ENCODE measurements at places on chromosomes 7 and 10. TPM values are rescaled to one million over a fixed set of nuclear protein-coding genes. Genes with fewer than 3 reads are reported as not detected.

GRCh38 chr7:87566311-87566900 is 34.3 kb downstream of the ABCB1 start:
- no peak for DNase-seq

DNA sequence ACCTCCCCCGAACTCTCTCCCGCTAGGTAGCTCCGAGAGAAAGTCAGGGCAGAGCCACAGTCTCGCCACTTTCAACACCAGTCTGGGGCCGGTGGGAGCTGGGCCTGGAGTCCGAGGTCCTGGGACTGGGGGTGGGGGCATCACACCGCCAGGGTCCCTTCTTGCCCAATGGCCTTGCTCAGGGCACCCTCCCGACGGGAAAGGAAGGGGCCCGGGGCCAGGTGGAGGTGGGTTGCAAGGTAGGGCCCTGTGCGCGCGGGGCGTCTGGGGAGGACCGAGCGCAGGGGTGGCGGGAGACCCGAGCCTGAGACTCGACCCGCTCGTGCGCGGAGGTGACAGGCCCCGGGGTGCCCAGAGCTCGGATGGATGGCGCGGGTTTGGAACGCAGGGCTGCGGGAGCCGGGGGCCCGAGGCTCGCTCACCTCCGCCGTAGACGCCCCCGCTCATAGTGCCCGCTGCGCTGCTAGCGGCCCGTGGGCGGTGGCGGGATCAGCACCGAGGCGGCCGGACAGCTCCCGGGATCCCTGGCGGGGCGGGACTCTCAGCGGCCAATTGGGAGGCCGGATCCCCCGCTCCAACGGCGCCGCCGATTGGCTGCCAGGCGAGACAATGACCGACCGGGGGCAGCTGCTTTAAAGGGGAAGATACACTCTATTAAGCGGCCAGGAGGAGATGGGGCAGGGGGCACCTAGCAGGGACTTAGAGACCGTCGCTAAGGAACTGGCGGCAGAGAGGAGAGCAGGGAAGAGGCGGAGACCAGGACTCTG is at the start of gene ACTL6B:
TSS of gene ACTL6B (minus strand) at position 541 of the 767 bp plus-strand sequence. CDS start at position 447, 94 bp downstream.
- DNase-seq: peak; percentile 73

DNA sequence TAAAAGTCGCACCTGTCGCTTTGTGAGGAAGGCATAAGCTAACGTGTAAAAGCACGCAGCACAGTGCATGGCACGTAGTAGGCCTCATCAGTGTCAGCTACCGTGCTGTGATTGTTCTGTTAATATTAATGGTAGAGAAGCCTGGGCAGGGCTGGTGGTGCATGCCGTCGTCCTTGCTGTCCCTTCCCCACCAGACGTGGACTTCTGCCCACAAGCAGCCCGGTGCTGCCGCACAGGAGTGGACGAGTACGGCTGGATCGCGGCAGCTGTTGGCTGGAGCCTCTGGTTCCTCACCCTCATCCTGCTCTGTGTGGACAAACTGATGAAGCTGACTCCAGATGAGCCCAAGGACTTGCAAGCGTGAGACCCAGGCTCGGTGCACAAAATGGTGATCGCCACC is 4.7 kb upstream of the ATP6V0A4 start:
- DNase-seq: no peak

GRCh38 chr7:32204361-32205018 is 134.3 kb upstream of the PDE1C start:
- DNase-seq: peak; percentile 80

GRCh38 chr10:12350167-12350872 is 973 bp downstream of the CAMK1D start:
- DNase-seq: peak; percentile 59

DNA sequence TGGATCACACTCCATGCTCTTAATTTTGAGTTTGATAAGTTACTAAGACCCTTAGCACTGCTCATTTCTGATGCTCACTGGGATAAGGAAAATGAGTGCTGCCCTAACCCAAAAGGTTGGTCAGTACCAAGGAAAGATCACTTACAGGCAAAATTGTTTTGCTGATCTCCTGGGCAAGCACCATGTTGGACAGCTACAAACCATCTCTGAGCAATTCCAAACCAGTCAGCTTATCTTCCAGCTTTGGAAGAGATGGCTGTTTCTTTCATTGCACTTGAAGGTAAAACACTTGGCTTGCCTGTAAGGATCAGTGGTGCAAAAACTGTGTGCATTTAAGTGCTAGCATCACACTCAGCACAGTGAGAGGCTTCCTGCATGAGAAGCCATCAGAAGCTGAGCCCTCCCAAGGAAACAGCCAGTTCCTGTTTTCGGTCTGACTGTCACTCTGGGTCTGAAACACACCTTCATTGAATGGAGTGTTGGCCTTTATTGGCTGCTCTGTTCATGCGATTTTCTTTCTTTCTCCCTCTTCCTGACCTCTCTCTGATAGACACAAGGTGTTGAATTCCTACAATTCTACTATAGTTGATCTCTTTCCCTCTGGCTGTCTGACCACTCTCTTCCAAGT is 126.4 kb upstream of the GHITM start:
- no peak for DNase-seq

- DNase-seq: no peak
Observed at GRCh38 chr10:131810805-131811629, 89.8 kb upstream of the PPP2R2D start.

DNA sequence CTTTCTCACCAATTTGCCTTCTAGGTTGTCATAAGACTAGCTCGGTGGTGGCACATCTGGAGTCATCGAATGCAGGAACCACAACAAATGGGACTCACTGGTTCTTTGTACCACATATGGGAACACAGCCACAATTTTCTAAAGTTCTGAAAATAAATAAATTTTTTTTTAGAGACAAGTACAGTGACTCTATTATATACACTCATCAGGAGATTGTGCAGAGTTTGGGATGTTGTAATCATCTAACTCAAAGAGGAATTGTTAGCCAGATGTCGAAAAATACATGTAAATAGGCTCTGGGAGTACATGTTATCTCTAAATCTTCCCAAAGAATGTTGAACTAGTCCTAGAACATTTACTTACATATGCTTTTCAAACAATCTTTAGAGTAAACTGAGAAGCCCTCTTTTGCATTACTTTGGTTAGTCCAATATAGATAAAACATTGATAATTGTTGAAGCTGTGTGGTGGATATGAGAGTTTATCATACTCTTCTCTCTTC is 19.6 kb upstream of the SEPTIN7 start:
- DNase-seq: no peak

GRCh38 chr10:73628405-73628804 is 12.9 kb downstream of the MYOZ1 start:
- DNase-seq: no peak

GRCh38 chr10:46106410-46107255 is 60.6 kb upstream of the MSMB start:
- DNase-seq: peak; percentile 71

DNA sequence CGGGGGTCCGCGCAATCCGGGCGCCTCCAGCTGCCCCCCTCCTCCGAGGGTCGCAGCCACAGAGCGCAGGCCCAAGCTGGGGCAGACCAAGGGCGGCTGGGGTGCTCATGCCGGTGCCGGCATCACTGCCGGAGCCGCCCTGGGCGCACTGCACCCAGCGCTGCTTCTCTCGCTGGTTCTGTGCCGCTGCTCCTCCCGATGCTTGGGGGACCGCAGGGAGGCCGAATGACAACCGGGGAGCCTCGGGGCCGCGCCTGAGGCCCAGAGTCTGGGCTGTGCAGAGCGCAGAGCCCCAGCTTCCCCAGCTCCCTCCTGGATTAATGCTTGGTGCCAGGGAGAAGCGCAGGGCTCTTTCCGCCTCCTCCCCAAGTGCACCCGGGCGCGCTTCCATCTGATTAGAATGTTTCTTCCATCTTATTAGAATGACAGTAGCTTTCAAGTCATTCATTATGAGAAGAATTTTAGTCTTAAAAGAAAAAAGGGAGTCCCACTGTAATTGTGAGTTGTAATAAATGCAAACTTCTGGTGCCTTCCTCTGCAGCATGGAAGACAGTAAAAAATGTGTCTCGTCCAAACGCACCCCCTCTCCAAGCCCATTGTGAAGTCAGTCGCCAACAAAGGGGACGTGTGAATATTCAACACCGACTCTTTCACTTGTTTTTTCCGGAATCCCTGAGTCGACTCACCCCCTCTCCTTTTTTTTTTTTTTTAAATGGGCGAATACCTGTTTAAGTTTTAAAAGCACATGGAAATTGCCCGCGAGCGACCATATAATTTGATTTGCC is 19.5 kb upstream of the PTF1A start:
- no peak for DNase-seq

GRCh38 chr7:14760730-14761478 is 141.6 kb downstream of the DGKB start:
- no peak for DNase-seq

DNA sequence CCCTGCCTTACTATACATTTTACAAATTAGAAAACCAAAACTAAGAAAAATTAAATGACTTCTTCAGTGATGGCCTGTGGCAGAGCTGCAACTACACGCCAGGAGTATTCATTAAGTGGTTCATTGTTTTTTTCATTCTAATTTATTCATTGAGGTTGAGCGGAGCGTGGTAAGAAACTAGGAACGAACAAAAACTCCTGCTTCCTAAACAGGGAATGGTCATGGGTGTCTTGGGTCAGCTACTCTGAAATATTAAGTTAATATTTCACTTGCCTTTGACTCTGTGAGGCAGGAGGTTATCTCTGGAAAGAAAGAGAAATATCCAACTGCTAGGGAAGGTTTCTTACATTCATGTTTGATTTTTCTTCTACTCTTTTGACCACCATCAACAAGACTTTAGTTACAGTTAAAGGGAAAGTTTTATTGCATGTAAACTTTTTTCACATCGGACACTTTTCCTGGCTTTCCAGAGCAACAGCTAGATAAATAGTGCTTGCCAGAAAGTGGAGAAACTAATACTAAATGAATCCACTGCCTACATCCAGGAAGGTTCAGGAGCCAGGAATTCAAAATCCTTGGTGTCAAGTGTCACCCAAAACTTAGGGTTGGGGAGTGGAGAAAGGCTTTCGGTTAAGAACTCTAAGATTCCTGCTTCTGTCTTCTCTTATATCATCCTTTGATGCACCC is 896 bp upstream of the GNG11 start:
- no peak for DNase-seq

GRCh38 chr7:145779140-145779539 is 337.5 kb upstream of the CNTNAP2 start:
- no peak for DNase-seq

DNA sequence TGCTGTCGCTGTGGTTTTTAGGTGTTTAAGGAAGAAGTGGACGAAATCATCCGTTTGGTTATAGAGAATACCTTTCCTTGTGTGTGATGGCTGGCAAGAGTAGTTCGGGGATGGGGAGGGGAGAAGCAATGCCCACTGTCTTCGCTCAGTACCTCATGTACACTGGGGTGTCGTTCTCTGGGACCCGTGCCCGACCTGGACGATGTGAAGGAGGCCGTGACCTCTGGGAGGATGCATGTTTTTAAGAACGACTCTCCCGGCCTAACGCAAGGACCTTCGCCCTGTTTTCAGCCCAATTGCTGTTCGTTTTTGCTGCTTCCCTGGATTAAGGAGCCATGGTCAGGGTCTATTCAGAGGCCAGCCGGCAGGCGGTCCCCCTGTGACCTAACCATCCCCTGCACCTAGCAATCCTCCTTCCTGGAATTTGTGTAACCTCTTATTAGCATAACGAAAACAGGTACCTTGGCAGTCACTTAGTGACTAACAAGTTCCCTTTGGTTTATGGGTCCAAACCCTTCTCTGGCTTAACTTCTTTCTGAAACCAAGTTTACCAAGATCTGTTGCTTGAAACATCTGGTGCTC is 1.3 kb downstream of the NFE2L3 start:
- no peak for DNase-seq

- no peak for DNase-seq
Observed at GRCh38 chr7:56229631-56230030, 113.4 kb upstream of the NUPR2 start.

DNA sequence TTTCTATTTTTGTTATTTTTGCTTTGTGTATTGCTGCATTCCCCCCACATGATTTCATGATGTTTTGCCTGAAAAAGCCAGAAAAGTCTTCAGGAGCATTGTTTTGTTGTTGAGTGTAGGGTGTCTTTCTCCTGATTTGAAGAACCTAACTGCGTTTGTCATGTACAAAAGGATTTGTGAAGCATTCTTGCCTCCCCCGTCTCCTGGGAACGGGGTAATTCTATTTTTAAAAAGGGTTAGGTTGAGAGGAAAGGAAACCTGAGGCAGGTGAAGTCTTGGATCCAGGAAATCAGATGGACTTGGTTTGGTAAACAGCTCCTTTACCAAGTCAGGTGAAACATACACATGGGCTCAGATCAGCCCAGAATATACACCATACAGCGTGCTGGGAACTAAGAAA is 26.0 kb upstream of the BTBD16 start:
- no peak for DNase-seq

DNA sequence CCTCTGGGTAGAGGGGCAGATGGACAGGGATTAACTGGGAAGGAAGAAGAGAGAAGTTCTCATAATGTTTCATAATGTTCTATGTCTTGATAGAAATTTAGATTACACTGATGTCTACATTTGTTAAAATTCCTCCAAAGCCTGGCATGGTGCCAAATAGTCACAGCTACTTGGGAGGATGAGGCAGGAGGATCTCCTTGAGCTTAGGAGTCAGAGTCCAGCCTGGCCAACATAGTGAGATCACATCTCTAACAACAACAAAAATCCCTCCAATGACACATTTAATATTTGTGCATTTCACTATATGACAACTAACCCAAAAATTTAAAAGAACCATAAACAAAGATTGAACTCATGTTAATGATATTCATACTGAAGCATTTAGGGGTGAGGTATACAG is 33.0 kb upstream of the PPP1R3C start:
- DNase-seq: no peak

- no peak for DNase-seq
Observed at GRCh38 chr7:69839782-69840181, 241.5 kb downstream of the AUTS2 start.

AQP1 gene
- 124 TPM for total RNA-seq

TMEM213 gene
- total RNA-seq: 0.03 TPM

CTNNA3 gene
- 25.9 TPM for total RNA-seq

FAM24B gene
- total RNA-seq: not detected

GIMAP1 gene
- total RNA-seq: not detected

TSPAN12 gene
- total RNA-seq: 26.0 TPM

OPALIN gene
- not detected for total RNA-seq

MBL2 gene
- 1.1 TPM for total RNA-seq

MEOX2 gene
- 0.80 TPM for total RNA-seq

All from hepatocyte (in vitro differentiated cells).